ENCODE measurements at places on chromosomes 3 and 15.

GRCh38 chr3:131329774-131330173 is 51.8 kb upstream of the NUDT16 start:
- no peak for DNase-seq

DNA sequence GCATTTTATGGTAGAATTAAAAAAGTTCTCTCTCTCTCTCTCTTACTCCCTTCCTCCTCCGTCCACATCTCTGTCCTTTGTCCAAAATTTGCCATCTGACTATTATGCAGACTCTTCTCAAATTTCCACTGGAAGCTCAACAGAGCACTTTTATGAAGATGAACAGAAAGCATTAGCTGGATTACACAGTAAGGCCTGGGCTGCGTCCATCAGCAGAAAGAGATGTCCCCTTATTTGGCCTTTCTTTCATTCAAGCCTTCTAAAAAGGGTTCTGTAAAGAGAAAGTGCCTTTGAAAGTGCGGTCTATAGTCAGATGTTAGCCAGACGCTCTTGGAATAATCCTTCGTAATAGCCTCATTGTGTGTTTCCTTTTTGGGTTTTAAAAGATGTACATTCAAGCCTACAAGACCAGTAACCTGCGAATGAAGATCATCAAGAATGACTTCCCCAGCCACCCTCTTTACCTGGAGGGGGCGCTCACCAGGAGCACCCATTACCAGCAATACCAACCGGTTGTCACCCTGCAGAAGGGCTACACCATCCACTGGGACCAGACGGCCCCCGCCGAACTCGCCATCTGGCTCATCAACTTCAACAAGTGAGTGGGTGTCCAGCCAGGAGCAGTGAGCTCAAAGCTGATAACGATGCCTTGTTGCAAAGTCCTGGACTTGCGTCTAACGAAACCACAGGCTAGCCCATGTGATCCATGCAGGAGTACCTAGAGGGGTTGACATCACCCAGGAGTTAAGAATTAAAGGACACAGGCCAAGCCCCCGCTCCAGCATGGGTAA is 53.1 kb downstream of the MESD start:
- DNase-seq, result no peak

GRCh38 chr3:152243721-152244516 is 24.8 kb upstream of the MBNL1 start:
- no peak for DNase-seq

GRCh38 chr15:58159827-58160386 is 21.7 kb downstream of the AQP9 start:
- DNase-seq, result no peak

GRCh38 chr3:169112153-169112892 is 551.2 kb downstream of the MECOM start:
- no peak for DNase-seq

DNA sequence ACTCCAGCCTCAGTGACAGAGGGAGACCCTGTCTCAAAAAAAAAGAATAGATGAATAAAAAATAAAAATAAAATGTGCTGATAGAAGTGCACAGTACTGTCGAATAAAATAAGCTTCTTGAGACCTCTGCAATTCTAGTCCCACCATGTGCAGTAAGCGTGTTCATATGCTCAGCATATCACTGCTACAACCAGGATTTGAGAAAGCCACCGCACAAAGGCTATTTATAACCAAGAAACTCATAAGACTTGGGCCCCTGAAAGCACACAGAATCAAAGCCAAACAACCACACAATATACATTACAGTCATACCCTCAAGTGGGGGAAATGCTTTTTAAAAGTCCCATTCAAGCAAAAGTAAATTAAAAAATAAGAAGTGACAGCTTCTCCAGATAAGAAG is 56.5 kb upstream of the FXR1 start:
- no peak for DNase-seq

GRCh38 chr3:64872345-64872744 is 184.5 kb upstream of the ADAMTS9 start:
- DNase-seq, result no peak

- DNase-seq, result no peak
Measured at GRCh38 chr3:64459711-64460110, 228.1 kb downstream of the ADAMTS9 start.

DNA sequence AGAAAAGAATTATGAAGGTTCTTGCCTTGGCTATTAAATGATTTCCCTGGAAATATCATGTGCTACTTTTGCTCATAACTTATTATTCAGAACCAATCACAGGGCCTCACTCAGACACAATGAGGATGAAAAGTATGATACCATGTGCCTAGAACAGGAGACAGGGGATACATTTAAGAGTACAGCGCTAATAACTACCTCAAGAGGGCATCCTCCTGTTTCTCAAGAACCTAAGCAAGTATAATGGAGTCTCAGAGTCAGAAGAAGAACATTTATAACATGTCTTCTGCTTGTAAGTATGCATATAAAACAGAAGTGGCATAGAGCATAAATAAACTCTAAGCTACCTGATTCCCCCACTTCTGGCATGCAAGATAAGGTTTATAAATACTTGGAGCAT is 125.4 kb upstream of the MME start:
- DNase-seq, result no peak

- DNase-seq, result no peak
Measured at GRCh38 chr3:137582484-137582883, 181.6 kb upstream of the SOX14 start.

DNA sequence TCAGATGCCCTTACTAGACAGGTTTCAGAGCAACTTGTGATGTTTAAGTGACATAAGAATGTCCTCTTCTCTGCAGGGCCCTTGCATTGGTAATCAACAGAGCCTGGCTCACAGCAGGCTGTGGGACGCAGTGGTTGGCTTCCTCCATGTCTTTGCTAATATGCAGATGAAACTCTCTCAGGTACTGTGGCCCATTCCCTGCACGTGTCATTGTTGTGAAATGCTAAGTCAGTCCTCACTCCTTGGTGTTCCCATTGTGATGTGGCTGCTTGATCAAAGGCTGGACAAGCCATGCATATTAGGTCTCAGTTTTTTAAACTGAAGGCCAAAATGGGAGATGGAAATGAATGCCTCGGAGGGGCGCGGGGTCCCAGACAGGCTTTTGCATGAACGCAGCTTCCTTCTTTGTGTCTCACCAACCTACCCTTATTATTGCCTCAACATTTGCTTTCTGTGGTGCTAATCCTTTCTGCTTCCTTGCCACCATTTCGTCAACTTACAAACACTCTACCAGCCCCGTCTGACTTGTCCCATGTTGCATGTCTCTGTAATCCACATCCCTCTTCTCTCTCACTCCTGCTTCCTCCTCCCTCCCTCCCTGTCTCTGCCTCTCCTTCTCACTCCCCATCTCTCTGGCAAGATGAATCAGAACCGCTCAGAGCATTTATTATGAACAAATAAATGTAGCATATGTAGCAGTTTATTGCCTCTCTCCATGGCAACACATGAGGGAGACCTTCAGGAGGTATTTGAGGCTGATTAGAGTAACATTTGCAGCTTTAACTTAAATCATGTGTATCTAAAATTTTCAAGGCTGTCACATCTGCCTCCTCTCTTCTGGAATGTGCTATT is 133.2 kb upstream of the CHRM5 start:
- DNase-seq, result no peak

DNA sequence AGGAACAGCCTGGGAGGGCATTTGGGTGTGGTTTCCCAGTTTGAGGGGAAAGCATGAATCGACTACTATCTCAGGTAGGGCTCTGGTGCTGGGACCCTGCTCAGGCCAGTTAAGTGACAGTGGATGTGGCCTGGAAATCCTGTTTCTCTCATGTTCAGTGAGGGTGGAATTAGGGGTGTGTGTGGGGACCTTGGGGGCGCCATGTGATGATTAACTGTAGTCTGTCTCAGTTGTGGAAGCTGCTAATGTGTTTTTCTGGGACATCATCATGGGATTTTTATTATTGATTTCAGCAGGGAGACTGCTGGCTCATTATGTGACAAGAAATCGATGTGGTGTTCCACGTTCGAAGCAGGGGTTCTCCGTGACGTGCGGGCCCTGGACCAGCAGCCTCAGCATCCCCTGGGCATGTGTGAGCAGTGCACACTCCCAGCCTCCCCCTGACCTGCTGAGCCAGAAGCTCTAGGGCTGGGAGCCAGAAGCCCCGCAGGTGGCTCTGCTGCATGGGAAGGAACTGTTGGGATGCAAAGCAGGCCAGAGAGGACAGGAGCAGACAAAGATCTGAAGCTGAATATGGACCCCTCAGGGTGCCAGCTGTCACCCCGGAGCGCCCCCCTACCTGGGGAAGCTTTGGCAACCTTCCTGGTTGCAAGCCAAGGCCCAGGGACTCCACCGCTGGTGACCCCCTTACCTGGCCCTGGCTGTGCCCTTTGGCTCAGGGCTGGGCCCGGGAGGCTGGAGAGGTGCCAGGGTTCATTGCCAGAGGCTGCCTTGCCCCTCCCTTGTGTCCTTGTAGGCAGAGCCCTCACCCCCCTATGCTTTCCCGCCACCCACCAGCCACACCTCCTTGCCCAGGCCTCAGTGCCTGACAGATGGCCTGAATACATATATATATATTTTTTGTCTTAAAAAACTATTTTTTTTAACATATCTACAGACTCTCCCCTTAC is 149.8 kb downstream of the APBA2 start:
- DNase-seq, result no peak

GRCh38 chr15:57861815-57862586 is 155.5 kb downstream of the POLR2M start:
- DNase-seq, result no peak

- no peak for DNase-seq
Measured at GRCh38 chr3:190086191-190086590, 34.5 kb downstream of the P3H2 start.

- no peak for DNase-seq
Measured at GRCh38 chr3:128736601-128737000, 10.6 kb downstream of the RAB7A start.

- DNase-seq, result no peak
Measured at GRCh38 chr3:138449490-138449889, 15.1 kb downstream of the ESYT3 start.

GRCh38 chr15:40909662-40910630 is 15.7 kb downstream of the VPS18 start:
- no peak for DNase-seq

DNA sequence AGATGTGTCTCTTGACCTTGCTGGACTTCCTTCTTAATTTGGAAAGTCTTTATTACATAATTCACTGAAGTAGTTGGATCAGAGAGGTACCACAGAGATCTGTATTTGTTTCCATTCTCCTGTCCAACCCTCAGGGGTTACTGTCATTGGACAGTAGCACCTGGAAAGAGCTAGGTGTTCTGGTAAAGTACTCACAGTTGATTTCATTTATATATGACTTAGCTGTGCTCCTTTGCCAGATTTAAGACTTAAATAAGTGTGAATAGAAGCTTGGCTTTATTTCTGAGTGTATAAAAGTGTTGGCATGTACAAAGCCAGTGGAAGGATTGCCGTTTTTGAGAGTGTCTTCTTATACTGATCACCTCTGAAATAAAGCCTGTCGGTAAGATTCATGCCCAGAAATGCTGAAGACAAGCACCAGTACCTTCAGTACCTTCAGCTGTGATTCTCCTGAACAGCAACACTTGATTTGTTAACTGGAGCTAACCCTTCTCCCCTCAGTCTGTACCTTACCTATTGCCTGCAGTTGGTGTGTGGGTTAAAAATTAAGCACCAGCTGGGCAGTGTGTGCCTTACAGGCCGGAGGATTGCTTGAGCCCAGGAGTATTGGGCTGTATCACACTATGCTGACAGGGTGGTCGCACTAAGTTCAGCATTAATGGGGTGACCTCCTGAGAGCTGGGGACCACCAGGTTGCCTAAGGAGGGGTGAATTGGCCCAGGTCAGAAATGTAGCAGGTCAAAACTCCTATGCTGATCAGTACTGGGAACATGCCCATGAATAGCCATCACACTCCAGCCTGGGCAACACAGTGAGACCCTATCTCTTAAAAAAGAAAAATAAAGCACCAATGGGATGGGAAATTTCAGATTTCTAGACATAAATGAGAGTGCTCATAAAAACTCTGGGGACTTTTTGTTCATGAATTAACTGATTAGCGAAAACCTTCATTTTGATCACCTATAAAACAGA is 197.7 kb downstream of the FNDC3B start:
- no peak for DNase-seq

- no peak for DNase-seq
Measured at GRCh38 chr15:77057072-77057471, 13.8 kb downstream of the TSPAN3 start.

Measured in right forelimb (tissue), 1 donor.